ENCODE measurements at places on chromosomes 3 and 15. TPM values are rescaled to one million over a fixed set of nuclear protein-coding genes. Genes with fewer than 3 reads are reported as not detected.

The CACNA1D gene
- not detected for total RNA-seq

The ARPP21 gene
- total RNA-seq, result not detected

The ALDH1A3 gene
- not detected for total RNA-seq

The TM4SF1 gene
- total RNA-seq, result not detected

The TEX55 gene
- total RNA-seq, result not detected

The PTH1R gene
- not detected for total RNA-seq

The CLSTN2 gene
- total RNA-seq, result not detected

The ISG20 gene
- total RNA-seq, result 137 TPM

The STAG1 gene
- total RNA-seq, result 55.1 TPM

The TMEM158 gene
- total RNA-seq, result 0.47 TPM

The ZKSCAN7 gene
- 6.5 TPM for total RNA-seq

The KBTBD8 gene
- 8.6 TPM for total RNA-seq

The RLBP1 gene
- total RNA-seq, result not detected

The RBPMS2 gene
- total RNA-seq, result 7.2 TPM

The ITIH1 gene
- not detected for total RNA-seq

The GREM1 gene
- total RNA-seq, result not detected

The SEMA5B gene
- total RNA-seq, result 0.23 TPM

The ZPLD1 gene
- not detected for total RNA-seq

The C3orf22 gene
- total RNA-seq, result not detected

The GUCA1C gene
- total RNA-seq, result not detected

The LOXL1 gene
- total RNA-seq, result 1.1 TPM
